ENCODE measurements at places on chromosomes 6 and 20.
A peak's percentile ranks its signal among the peaks of the same experiment; 100 is the strongest.

DNA sequence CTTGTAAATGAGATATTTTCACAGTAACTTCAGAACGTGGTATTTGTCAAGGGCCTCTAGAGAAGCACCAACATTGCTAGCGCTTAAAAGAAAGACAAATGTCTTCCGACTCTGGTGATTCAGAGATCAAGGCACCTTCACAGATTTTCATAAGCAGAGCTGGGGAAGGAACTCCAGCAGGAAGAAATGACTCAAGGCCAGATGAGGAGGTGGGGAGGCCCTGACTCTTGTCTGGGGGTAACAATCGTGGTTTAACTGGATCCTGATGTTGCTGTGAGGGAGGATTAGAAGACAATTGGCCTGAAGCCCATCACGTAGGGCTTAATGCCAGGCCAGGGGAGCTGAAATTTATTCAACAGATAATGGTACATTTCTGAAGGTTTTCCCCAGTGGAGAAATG lies 122.9 kb upstream of the QKI start:
- no peak for DNase-seq

DNA sequence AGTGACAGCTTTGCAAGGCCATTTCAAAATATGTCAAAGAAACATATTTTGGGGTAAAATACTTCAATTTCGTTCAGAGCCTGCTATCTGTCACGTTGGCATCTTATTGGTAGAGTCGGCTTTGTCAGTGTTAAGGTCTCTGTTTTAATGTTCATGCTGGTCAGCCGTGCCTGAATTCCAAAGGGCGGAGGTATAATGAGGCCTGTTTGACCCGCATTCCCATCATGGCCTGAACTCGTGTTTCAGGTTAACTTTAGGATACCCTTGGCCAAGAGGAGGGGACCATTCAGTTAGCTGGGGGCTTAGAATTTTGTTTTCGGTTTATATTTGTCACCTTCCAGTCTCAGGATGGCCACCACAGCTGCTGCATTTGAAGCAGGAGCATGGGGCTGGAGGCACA lies 236.4 kb downstream of the NFATC2 start:
- no peak for DNase-seq

DNA sequence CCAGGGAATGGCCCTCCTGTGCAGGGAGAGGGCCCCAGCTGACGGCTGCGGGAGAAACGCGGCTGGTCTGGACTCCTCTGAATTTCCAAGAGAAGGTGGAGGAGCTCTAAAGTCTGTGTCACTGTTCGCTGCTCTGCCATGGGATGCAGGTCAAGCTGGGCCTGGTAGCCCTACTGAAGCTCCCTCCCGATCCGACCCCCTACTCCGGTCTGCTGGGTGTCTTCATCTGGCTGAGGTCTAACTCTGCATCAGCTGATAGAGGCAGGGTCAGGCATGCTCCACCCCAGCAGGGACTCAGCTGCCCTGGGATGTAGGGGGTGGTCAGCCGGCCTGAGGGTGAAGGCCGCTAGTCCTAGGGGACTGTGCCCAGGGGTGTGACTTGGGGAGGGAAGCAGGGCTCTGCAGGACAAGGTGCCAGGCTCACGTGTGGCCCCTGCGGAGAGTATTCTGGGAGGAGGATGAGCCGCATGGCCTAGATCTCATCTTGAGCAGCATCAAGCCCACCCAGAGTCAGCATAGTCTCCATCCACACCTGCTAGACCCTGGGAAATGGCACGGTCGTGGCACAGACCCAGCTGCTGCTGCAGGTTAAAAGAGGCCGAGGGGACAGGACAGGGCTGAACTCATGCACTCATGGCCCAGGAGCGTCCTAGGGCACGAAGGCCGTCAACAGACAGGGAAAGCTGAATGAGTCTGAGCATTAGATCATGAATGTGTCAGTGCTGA lies 1.4 kb downstream of the CST3 start:
- DNase-seq = no peak

- no peak for DNase-seq
These were observed 213.7 kb downstream of the PRL start for GRCh38 chr6:22083119-22083518.

- DNase-seq = no peak
These were observed 85.6 kb downstream of the ANKRD60 start for GRCh38 chr20:58142843-58143185.

- no peak for DNase-seq
These were observed 46.3 kb upstream of the SMIM28 start for GRCh38 chr6:138331444-138331843.

DNA sequence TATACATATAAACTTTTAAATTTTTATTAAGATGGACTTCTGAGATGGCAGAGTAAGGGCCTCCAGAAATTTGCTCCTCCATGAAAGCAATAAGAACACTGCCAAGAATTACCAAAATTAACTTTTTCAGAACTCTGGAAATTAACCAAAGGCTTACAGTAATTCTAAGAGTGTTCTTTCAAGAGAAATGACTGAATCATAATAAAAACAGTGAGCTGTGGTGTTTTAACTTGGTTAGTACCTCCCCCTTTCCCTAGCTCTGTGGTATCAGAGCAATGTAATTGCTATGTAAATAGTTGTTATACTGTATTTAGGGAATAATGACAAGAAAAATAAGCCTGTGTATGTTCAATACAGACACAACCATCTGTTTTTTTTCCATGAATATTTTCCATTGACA lies 19.0 kb downstream of the HECA start:
- DNase-seq = no peak

- DNase-seq = peak; percentile 95
These were observed 16.6 kb upstream of the CCDC167 start for GRCh38 chr6:37516076-37516919.

DNA sequence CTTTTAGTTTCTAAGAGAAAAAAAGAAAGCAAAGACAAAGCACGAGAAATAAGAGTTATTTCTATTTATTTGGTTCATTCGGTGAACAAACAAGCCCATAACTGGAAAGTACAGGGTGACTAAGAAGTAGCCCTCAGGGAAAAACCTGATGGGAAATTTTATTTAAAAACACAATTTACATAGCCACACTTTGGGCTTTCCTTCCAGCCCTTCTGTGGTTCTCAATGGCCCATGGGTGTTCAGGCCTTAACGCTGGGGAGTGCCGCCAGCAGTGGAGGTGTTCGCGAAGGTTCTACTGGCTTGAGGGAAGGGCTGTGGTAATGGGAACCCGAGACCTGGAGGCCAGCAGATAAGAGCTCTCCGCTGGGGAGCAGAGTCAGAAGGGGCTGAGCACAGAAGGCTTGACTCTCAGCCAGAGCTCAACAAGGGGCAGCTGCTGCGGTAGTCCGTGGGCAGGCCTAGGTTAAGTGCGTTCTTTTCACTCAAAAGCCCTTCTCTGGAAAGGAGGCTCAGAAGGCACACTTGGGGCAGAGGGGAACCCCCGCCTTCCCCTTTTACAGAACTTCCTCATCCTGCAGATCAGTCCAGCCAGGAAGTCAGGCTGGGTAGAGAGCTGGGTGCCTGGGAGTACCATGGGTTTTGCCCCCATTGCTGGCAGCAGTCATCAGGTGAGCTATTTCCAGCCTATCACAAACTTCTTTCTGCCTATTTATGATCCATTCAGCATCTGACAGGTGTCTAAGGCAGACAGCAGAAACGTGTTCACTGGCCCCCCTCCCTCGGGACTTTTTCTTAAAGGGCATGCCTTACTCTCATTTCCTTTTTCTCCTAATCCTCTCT lies 8.8 kb upstream of the CD83 start:
- DNase-seq = peak; percentile 17

- no peak for DNase-seq
These were observed 6.7 kb downstream of the RAET1E start for GRCh38 chr6:149891259-149891658.

- no peak for DNase-seq
These were observed 2.2 kb upstream of the VEGFA start for GRCh38 chr6:43767553-43768505.

DNA sequence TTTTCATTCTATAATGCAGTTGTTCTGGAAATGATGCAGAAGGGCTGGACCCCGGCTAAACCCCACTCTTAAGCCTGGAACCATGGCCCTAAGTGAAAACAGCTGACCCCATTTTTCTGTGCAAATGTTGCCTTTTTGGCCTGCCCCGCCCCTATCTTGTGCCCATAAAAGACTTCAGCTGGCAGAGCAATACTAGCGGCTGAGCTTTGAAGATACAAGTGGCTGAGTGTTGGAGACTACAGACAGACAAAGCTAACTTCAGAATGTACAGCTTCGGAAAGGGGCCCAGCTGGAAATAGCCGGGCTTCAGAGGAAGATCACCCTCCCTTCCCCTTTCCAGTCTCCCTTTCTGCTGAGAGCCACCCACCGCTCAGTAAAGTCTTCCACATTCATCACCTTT lies 258.6 kb upstream of the SPTLC3 start:
- DNase-seq = no peak

GRCh38 chr6:133584823-133585222 lies 304.1 kb upstream of the TCF21 start:
- DNase-seq = no peak

DNA sequence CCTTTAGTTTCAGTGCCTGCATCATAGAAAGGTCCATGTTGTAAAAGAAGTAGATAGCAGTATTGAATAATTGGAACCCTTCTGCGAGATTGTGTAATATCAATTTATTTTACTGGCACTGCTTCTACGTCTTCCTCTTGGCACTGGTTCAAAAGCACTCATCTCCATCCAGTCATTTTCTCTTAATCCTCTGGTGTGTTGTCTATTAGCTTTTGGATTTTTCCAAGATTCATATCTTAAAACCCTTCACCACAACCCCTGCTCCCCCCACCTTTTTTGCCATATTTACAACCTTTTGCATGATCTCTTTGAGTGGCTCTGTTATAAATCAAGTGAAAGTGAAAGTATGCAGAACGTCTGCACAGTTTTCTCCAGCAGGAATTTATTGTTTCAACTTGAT lies 76.6 kb upstream of the HSF2 start:
- no peak for DNase-seq

DNA sequence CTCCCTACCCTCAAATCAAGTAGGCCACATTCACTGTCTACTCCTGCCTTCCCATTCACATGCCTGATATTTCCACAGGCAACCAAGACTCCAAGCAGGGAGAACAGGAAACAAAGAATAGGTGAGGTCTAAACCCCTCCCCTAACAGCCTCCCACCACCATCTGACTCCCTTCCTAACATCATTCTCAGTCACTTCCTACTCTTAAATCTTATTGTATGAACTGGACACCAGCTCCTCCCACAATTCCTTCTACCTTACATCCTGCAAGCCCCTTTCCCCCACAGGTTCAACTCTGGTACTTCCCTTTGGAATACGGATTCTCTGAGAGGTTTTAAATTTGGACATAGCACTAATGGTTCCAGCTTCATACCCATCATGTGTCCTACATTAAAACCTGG lies 944 bp upstream of the C6orf136 start:
- DNase-seq = no peak

- DNase-seq = no peak
These were observed 100.5 kb downstream of the ERMARD start for GRCh38 chr6:169851641-169852503.

DNA sequence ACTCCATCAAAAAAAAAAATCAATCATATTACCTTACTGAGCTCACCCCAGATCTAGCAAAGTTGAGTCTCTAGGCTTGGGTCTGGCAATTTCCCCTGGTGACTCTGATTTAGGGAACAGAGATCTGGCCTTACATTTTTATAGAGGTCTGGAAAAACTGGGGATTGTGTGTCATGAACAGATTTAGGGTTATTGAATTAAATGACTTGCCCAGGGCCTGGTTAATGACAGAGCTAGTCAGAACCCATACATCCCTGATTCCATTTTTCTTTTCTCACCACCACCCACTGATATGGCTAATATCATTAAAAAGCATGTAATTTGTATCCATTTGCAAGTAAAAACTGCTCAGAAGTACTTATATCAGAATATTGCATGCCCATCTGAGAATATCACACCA lies 163.4 kb upstream of the OGFRL1 start:
- DNase-seq = no peak

GRCh38 chr6:91288741-91289140 lies 701.9 kb upstream of the MAP3K7 start:
- no peak for DNase-seq

DNA sequence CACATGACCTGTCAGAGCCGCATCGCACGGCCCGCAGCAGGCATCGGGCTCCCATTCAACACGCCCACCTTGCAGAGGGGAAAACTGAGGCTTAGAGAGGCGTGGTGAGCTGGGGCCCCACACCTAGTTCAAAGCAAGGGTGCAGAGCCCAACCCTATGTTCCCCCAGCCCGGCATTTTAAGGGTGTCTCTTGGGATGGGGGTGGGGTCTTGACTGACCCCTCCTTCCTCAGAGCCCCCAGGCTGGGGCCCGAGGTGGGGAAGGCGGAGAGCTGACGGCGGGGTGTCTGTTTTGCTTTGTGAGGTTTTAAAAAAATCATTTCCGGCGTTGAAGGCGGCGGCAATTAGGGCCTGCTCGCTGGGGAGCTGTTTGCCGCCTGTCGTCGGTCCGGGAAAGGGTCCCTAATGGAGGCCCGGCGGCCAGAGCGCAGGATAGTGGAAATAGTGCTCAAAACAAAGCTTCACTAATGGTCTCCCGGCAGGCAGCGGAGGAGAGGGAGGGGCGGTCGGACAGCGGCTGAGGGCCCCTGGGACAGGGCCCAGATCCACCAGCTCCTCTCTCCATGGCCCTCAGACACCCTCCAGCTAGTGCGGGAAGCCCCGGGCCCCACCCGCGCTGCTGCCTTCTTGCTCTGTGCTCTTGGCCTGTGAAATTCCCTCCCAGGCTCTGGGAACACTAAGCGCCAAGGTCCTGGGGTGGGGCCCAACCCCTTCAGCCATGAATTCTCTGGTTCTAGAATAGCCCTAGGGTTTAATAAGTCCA lies 11.9 kb downstream of the VSTM2L start:
- peak; percentile 18 for DNase-seq

DNA sequence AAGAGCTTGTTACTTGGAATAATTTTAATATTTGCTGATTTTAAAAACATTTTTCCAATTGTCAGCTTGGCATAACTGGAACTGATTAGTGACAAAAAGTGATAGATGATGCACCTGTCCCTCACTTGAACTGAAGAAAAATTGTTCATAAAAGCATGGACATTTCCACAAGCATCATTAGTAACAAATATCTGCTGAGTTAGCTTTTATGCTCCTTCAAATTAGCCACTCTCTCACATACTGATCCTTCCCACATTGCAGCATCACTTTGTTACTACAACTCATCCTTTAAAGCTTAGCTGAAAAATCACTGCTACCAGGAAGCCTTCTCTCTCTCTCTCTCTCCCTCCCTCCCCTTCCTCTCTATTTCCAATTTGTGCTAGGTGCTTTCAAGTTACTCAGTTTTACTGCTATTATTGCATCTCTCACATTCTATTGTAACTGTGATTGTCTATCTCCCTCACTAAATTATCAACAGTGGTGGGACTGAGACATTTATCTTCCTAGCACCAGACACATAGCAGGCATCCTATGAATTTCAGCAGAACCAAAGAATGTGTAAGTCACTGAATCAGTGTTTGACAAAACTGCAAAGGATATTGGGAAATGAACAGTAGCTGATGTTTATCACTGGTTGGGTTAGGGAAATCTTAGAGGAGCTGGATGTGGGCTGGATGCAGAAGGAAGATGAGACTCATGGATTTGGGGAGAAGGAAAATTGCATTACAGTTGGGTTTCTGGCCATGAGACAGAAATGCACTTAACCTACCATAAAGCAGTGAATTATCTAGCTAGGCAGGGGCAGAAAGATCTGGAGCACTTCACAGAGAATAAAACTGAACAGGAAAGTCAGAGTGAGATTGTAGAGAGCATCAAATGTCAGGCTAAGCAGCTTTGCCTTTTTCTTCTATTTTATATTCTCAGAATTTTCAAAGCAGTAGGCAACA lies 128.4 kb upstream of the PLN start:
- DNase-seq = no peak
